ENCODE measurements at places on chromosomes 11 and 22.

GRCh38 chr11:100354736-100355135 is 332.4 kb upstream of the ARHGAP42 start:
- no peak for DNase-seq

GRCh38 chr11:90134478-90135003 is at the start of gene NAALAD2:
TSS of gene NAALAD2 (plus strand) at chr11:90134663. CDS start at chr11:90134759, 96 bp downstream.
- DNase-seq = no peak

DNA sequence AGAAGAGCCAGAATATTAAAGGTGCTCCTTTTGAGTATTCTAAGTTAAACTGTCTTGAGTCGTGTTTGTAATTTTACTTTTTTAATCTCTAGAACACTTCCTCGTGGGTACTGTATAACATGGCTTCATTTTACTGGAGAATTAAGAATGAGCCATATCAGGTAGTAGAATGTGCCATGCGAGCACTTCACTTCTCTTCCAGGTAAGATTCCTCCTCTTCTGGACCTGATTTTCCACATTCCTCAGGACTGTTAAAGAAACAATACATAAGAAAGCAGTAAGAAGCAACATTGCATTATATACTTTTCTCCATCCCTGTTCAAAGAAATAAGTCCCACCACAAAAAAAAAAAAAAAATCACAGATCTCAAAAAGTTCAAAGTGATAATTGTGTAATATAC is 37.9 kb downstream of the TTC17 start:
- DNase-seq = no peak

DNA sequence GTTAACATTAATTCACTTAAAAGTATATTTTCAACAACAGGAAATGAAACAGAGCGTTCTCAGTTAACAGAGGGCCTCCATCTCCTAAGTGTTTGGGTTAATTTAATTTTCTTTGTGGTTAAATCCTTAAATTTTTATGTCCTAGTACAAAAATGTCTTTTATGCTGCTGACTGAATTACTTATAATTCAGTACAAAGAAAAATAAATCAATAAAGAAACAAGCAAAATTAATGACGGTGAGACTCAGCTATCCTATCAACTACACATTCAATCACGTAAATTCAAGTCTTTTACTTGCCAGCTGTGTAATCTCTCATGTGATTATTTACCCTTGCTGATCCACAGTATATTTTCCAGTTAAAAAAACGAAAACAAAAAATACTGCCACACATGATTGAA is 81.4 kb downstream of the BBOX1 start:
- no peak for DNase-seq

DNA sequence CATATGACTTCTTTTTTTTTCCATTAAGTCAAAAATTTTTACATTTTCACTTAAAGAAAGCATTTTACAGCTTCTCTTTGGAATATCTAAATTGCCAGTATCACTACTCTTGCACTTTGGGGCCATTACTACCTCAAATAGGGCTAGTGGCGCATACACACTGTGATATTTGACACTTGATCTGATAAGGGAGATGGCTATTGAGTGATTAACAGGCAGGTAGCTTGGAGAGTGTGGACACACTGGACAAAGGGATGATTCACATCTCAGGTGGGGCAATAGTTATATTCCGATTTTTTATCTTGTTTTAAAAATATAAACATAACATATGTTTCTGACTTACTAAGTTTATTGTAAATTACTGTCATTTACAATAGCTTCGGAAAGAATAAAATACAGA is 2219.9 kb downstream of the LRRC4C start:
- no peak for DNase-seq

- DNase-seq = no peak
Observed at GRCh38 chr11:12968101-12968500, 41.0 kb upstream of the RASSF10 start.

DNA sequence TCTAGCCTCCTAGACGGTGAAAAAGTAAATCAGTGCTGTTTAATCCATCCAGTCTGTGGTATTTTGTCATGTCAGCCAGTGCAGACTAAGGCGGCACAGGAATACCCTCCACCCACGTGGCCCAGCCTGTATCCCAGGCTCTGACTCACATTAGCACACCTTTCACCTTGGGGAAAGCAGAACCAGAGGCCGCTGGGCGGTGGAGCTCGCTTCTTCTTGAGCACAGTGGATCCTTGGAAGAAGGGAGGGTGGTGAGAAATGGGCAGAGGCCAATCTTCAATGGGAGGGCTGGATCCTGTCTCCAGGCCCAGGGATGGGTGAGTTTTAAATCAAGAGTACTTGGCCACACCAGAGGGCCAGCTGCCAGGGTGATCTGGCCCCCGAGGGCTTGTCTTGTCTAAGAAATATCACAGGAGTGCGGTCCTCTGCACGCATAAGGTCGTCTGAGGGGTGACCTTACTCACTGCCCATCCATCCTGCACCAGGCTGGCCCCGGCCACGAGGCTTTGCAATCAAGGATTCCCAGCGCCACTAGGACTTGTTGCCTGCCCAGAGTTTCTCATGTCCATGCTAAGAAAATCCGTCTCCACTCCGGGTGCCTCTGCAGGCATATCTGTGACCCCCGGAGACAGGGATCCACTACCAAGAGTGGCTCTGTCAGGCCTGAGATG is 658.5 kb downstream of the BRD1 start:
- no peak for DNase-seq

GRCh38 chr22:46239261-46240048 is 10.6 kb downstream of the CDPF1 start:
- DNase-seq = no peak

GRCh38 chr11:114924042-114924441 is 245.7 kb downstream of the NXPE2 start:
- DNase-seq = no peak

- no peak for DNase-seq
Observed at GRCh38 chr11:61683961-61684869, 4.0 kb downstream of the DAGLA start.

GRCh38 chr22:47442821-47443220 is 680.4 kb downstream of the TBC1D22A start:
- no peak for DNase-seq

GRCh38 chr11:110866081-110866480 is 153.8 kb upstream of the ARHGAP20 start:
- no peak for DNase-seq

GRCh38 chr11:46002189-46002588 is 79.7 kb downstream of the LARGE2 start:
- DNase-seq = no peak

DNA sequence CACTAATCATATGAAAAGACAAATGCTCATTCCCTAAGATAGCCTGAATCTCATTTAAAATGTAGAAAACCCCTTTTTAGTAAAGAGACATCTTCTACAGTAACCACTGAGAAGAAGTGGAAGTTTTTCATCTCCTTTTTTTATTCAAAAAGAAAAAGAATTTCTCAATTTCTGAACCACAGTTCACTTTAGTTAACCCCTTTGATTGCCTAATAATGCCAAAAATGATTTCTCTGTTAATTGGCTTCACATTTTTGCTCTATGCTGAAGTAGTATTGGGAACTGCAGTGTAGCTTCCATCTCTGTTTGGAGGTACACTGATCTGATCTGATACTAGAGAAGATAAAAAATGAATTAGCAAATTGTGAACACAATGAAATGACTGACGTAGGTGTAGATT is 58.3 kb downstream of the CD44 start:
- no peak for DNase-seq

- DNase-seq = no peak
Observed at GRCh38 chr11:113242767-113243397, 71.5 kb upstream of the TTC12 start.

DNA sequence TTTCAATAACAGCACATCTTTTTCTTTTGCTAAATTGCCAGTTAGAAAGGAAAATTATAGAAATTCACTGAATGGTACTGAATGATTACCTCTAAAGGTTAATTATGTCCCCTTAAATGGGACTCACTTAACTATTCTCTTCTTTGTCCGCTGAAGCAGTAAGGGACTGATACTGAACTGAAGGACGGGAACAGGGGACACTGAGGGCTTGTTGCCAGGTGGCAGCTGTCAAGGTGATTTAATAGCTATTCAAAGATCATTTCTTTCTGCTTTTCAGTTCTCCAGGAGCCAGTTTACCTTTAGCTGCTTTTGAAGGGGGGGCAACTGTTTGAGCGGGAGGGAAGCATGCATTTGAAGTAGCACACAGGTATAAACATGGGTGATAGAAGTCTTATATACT is 325.4 kb upstream of the CCDC90B start:
- DNase-seq = no peak

DNA sequence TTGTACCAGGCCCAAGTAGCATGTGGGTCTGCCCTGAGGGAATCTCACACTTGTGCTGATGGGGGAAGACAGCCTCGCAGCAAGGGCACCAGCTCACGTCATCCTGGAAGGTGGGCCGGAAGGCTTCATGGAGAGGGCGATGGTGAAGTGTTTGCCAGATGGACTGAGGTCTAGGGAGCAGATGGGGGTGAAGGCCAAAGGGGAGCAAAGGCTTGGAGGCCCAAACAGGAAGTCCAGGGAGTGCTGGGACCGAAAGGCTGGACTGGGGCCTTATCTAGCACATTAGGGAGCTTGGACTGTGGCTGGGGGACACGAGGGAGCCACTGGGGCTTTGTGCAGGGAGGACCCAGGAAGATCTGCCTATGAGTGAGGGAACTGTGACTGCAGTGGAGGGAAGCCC is 1.2 kb upstream of the TNFRSF13C start:
- no peak for DNase-seq

GRCh38 chr22:48941033-48941902 is 886.4 kb downstream of the BRD1 start:
- no peak for DNase-seq

DNA sequence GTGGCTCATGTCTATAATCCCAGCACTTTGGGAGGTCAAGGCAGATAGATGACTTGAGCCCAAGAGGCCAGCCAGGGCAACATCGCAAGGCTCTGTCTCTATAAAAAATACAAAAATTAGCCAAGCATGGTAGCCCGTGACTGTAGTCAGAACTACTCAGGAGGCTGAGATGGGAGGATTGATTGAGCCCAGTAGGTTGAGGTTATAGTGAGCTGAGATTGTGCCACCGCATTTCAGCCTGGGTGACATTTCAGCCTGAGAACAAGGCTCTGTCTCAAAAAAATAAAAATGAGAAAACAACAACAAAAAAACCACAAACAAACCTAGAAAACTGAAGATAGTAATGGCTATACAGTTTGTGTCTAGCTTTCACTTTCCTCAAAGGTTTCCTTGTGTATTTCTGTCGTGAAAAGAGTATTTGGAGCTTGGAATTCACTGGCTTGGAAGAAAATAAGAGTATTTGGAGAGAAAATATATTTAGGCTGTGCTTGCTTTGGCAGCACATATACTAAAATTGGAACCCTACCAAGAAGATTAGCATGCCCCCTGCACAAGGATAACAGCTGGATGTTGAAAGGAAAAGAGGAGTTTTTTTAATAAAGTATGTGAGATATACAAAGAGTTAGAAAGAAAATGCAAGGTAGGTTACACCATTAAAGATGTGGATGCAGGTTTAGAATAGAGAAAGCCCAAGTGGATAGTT is 3.9 kb upstream of the BIRC3 start:
- DNase-seq = no peak

- DNase-seq = no peak
Observed at GRCh38 chr11:35003658-35004057, 87.2 kb downstream of the PDHX start.

- no peak for DNase-seq
Observed at GRCh38 chr11:120203626-120204025, 7.2 kb upstream of the OAF start.

- DNase-seq = no peak
Observed at GRCh38 chr11:95412074-95412473, 181.1 kb upstream of the SESN3 start.

GRCh38 chr11:110182886-110183285 is 89.7 kb downstream of the ZC3H12C start:
- no peak for DNase-seq

GRCh38 chr22:42664976-42665831 is 16.0 kb upstream of the CYB5R3 start:
- no peak for DNase-seq

- DNase-seq = no peak
Observed at GRCh38 chr22:38106814-38107578, 3.5 kb downstream of the BAIAP2L2 start.

DNA sequence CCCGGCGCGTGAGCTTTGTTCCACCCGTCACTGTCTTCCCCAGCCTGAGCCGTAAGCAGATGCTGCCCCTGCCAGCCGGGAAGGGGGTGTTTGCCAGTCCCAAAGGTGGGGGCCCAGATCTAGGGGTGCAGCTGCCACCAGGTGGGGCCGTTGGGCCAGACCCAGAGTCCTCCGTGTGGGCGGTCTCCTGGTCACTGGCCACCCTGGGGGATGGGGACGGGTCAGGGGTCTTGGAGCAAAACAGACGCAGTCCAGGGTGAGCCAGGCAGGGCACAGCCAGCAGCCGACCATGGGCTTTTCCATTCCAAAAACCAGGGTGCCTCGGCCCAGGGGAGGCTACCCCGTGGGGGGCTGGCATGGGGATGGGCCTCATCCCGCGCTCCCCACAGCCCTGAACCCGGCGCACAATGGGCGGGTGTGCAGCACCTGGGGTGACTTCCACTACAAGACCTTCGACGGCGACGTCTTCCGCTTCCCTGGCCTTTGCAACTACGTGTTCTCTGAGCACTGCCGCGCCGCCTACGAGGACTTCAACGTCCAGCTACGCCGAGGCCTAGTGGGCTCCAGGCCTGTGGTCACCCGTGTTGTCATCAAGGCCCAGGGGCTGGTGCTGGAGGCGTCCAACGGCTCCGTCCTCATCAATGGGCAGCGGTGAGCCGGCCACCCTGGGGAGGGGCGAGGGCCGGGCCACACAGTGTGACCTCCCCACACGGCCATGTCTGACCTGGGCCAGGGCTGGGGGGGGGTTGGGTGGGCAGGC is 3.5 kb downstream of the MUC5B start:
- no peak for DNase-seq

Measured in T follicular helper cell (primary cell).